Colonic mucosa (tissue), 4 donors: ENCODE measurements at places on chromosomes 5 and 9.

DNA sequence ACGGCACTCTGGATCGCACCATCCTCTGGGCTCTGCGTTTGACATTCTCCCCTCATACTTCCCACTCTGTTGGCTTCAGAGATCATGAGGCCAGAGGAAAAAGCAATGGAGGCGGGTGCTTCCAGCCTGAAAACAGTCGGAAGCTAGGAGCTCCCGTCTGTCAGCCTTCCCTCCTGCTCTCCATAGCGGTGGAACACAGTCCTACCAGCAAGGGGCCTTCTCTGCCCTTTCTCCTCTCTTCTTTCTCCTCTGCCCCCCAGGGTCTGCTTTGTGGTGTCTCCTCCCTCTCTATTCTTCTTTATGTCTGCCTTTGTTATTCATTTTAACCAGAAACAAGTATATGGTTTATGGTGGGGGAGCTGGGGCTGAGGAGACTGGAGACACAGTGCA lies 152.5 kb upstream of the NFIB start:
- no peak for DNase-seq

GRCh38 chr9:124661271-124661670 lies 109.8 kb downstream of the NR6A1 start:
- DNase-seq, result no peak

DNA sequence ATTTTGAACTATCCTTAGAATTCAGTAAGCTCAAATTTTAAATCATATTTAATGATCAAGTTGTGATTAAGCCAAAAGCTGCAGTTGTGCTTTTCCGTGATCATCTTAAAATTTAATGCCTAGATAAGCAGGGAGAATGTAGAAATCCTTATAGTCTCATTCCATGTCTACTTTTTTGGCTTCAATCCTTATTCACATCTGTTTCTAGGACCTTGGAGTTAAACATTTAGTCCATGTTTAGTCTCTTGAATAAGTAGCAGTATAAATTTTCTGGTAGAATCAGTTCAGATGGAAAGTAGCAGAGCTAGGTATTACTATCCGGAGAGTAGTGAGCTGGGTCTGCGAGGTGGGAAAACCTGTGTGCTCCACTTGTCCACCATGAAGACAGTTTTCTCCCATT lies 59.3 kb upstream of the RIOK2 start:
- no peak for DNase-seq

DNA sequence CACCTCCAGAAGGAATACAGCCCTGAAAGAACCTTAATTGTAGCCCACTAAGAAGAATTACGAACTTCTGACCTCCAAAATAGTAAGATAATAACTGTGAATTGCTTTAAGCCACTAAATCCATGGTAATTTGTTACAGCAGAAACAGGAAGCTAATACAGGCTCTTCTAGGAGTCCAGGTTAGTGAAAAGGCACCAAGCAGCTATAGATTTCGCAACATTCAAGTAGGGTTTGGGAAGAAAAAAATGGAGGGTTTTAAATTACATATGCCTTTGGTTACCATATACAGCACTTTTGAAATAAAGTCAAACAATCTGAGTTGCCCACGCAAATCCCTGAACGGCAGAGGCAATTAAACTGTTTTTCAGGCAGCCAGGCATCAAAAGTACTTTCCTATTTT lies 1.7 kb upstream of the ACTL7A start:
- no peak for DNase-seq

- DNase-seq, result no peak
Measured at GRCh38 chr5:159833846-159834245, 82.4 kb upstream of the ADRA1B start.

- DNase-seq, result no peak
Measured at GRCh38 chr9:122106576-122106975, 13.5 kb upstream of the TTLL11 start.

DNA sequence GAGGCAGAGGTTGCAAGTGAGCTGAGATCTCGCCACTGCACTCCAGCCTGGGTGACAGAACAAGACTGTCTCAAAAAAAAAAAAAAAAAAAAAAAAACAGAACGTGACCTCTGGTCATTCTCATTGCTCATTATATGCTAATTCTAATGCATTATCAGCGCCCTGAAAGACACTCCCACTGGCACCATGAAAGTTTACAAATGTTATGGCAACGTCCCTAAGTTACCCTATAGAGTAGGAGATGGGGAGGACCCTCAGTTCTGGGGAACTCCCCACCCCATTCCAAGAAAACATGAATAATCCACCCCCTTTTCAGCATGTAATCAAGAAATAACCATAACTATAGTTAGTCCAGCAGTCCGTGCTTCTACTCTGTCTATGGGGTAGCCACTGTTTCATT lies 48.9 kb upstream of the DENND4C start:
- no peak for DNase-seq

DNA sequence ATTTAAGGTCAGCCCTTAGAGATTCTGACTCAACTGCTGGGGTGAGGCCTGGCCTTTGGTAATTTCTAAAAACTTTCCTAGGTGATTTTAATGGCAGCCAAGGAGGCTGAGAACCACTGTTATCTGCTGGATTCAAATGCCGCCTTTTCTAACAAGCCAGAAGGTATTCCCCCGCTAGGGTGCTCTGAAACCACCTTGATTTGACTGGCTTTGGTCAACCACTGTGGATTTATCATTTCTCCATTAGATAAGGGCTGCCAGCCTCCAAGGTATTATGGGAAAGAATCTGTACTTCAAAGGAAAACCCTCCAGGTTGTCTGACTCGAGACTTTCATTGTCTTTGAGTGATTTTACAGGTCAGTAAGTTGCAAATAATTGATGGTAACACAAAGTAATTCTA lies 4.3 kb downstream of the ANXA6 start:
- DNase-seq, result no peak

- DNase-seq, result no peak
Measured at GRCh38 chr9:129027685-129028191, 393 bp downstream of the SH3GLB2 start.

DNA sequence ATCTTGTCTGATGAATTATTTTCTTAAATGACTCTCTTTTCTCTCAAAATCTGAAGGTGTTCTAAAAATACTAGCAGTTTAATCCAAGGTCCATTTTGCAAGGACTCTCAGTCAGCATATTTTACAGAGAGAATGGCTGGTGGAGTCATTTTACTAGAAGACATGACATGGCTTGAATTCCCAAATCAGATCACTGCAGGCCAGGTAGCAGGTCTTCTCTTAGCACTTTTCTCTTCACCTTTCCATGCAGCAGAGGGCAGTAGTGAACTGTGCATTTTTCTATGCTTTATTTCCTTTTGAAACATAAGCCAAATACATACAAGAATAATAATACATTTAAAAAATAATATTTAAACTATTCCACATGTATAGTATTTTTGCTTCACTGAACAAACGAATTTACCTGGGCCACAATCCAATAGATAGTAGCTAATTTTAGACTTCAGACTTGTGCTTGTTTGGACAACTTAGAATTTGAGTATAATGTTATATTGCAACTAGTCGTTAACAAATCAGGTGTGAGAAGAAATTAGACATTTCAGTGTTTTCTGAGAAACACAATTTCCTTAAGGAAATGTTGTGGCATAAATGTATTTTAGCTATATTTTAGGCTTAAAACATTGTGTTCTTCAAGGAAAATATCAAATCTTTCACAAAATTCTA lies 289.4 kb upstream of the DAB2 start:
- DNase-seq, result peak; percentile 70

- no peak for DNase-seq
Measured at GRCh38 chr9:128362774-128363173, 8.4 kb upstream of the URM1 start.

DNA sequence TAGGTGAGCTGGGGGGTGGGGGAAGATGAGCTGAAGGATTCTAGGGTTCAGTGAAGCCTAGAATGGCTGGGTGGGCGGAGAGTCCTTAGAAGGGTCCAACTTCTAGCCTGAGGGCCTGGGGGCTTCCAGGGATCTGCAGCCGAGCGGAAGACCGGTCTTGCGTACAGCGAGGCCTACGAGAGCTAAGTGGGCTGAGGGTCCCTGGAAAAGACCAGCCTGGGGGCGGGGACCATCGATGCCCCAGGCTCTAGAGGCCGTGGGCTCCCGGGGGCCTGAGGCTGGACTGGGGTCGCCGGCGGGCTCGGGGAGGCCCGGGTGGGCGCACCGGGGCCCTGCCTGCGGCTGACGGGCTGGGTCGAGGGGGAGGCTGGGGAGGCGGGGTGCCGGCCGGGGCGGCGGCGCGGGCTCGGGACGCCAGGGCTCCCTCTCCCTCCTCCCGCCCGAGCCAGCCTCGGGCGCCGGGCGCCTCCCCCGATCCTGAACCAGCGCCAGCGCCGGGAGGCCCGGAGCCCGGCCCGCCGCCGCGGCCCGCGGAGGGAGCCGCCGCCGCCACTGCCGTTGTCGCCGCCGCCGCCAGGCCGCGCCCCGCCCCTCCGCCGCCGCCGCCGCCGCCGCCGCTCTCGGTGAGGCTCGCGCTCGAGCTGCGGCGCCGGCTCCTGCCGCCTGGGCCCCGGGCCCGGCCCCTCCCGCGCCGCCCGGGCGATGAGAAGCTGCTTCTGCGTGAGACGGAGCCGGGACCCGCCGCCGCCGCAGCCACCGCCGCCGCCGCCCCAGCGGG lies at the start of gene MVB12B:
Gene MVB12B, plus strand, starts transcription at position 602 of the 778 bp plus-strand sequence. Its CDS starts 101 bp downstream, at position 703.
- peak; percentile 33 for DNase-seq

DNA sequence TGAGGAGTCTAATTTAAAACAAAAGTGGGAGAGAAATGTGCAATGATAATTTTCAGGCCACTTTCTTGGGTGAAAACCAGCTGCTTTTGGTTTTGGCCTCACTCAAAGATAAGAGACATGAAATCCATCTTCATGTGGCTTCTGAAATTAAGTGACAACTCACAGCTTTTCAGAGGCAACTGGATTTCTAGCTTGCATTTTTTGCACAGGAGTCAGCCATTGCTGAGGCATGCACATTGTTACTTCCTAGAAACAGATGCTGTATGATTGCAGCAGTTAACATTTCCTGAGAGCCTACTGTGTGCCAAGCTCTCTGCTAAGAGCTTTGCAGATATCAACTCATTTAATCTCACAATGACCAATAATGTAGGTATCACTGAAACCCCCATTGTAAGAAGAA lies 562.6 kb downstream of the NR2F1-AS1 start:
- no peak for DNase-seq

GRCh38 chr5:135718151-135718550 lies 116.3 kb upstream of the SLC25A48 start:
- DNase-seq, result no peak
